ENCODE measurements at places on chromosomes 13 and 19. TPM values are rescaled to one million over a fixed set of nuclear protein-coding genes. Genes with fewer than 3 reads are reported as not detected.

DNA sequence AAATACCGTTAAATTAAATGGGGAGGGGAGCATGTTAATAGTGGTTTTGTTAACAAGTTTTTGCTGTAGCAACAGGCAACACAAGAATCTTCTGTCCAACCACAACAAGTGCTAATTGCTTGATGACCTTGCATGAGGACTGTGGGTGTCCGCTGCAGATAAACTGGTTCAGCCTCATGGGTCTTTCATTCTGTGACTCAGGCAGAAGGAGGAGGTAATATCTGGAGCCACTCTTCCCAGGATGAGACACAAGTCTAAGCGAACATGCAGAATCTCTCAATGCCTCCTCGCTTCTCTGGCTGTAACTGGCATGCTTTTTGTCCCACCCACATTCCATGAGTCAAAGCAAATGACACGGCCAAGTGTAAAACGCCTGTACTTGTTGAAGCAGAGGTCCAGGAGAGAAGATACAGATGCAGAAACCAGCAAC lies 56.6 kb upstream of the MYO16 start:
- DNase-seq, result no peak

Gene SPACA4
- not detected for total RNA-seq

Gene OR7C1
- not detected for total RNA-seq

DNA sequence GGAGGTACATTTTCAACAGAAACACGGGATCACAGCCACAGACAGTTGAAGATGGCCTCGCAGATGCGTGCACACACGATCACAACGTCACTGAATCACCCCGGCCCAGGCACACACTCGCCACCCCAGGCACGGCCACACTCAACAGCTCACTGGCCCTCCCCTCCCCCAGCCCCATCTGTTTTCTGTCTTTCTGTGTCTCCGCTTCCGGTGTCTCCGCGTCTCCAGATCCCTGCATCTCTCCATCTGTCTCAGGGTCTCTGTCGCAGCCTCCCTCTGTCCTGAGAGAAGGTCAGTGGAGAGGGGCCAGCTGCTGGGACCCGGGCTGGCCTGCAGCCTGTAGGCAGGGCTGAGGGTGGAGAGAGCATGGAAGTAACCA lies 3.8 kb upstream of the ATP1A3 start:
- DNase-seq, result no peak

GRCh38 chr19:1133471-1133929 lies 29.7 kb downstream of the GPX4 start:
- DNase-seq, result no peak

DNA sequence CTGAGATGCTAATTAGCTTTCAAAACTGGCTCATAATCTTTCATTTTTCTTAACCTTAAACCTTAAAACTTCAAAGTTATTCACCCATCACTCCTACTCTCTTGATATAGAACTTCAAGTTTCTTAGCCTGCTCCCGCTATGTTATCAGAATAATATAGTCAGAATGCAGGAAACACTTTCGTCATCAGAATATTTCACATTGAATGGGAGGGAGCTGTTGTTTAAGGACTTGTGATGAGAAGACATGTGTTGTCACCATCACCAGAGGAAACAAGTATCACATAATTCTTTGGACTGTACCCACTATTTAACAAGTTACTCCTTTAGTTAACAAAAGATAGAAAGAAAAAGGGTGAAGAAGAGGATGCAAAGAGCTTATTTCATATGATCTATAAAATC lies 65.0 kb upstream of the FNDC3A start:
- DNase-seq, result no peak

- no peak for DNase-seq
Measured at GRCh38 chr13:46676378-46676725, 120.6 kb downstream of the ESD start.

DNA sequence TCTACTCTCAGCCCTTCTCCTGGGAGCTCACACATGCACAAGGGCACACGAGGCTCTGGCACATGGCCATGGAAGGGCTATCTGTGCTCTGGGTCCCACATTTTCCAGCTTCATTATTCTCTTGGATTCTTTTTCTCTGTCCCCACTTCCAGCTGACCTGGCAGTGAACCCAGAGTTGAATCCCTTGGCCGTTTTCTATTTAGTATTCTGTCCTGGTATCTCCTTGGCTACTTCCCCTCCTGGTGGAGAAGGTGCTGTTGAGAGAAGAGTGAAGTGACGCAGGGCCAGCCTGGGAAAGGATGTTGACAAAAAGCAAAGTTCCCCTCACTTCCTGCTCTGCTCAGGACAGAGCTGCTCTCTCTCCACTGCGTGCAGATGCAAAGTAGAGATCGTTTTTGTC lies 303.1 kb downstream of the IRS2 start:
- no peak for DNase-seq

DNA sequence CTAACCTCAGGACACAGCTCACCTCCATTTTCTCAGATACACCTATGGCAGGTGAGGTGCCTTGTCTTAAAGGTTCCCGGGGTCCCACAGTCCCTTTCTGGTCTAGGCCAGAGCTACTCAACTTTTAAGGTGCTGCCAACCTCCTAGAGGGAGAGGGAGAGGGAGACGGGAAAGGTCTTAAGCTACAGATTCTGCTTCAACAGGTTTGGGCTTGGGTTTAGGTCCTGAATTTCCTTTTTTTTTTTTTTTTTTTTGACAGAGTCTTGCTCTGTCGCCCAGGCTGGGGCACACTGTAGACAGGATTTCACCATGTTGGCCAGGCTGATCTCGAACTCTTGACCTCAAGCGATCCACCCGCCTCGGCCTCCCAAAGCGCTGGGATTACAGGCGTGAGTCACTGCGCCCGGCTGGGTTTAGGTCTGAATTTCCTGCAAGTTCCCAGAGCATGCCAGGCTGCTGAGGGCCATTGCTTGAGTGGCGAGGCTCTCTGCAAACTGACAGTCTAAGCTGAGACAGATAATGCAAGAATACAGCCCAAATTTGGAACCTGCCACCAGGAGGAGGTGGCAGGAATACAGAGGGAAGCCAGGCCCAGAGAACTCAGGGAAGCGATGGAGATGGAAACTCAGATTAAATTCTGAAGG lies 7.8 kb upstream of the SYCN start:
- DNase-seq, result no peak

GRCh38 chr13:20394506-20394905 lies 131.2 kb downstream of the CRYL1 start:
- DNase-seq, result no peak

Gene PROZ
- total RNA-seq, result not detected

DNA sequence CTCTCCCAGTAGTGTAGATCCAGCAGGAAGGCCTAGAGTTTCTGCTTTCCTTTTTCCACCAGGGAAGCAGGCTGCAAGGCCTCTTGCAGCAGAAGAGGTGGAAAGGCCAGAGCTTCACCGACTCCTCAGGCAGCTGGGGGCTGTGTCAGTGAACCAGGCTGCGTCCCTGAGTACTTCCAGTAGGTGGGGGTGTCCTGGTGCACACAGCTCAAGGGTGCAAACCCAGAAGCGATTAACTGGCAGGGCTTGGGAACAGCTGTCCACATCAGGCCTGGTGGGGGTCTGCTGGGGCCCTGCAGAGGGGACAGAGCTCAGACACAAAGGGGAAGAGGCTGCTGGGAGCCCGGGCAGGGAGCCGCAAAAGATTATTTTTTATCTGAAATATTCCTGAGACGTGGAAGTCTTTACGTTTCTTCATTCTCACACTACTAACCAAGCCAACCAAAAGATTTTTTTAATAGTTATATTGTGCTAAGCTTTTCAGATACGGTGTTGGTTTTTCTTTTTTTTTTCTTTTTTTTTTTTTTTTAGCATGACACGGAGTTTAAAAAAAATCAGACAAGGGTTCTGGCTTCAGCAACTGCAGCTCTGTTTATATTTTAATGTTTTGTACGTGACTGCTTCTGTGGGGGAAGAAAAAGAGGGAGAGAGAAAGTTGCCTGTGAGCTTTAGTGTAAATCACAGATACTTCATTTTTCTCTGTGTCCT lies 11.0 kb downstream of the TSHZ3 start:
- no peak for DNase-seq

DNA sequence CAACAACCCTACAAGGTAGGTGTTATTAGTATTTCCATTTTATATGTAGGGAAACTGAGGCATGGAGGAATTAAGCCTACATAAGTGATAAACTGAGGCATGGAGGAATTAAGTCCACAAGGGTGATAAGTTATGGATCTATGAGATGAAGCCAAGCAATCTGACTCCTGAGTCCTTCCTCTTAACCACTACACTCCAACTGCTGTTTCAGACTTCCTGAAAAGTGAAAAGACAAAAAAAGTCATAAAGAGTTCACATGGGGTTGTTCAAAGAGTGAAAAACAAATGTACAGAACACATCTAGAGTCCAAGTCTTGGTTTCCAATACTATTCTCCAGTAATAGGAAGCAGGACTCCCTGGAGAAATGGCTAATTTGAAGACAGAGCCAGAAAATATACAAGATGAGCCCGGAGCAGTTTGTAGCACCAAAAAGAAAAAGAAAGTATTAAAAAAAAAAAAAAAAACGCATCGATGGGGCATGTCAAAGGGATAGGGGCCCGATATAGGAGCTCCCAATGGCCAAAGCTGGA lies 12.1 kb downstream of the CRYL1 start:
- DNase-seq, result no peak

Gene BICRA
- 5.9 TPM for total RNA-seq

DNA sequence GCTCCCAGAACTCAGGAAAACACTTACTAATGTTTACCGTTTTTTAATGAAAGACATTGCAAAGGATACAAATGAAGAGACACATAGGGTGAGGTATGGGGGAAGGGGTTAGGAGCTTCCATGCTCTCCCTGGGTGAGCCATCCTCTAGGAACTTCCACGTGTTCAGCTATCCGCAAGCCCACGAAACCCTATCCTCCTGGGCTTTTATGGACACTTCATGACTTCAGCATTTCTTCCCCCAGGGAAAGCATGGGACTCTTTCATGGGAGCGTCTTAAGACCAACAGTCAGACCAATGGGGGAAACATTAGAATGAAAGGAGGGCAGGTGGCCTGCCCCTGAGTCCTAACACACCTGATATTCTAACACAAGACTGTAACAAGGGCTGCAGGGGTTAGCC lies 6.6 kb upstream of the ESD start:
- DNase-seq, result no peak

Gene CEACAM18
- not detected for total RNA-seq

DNA sequence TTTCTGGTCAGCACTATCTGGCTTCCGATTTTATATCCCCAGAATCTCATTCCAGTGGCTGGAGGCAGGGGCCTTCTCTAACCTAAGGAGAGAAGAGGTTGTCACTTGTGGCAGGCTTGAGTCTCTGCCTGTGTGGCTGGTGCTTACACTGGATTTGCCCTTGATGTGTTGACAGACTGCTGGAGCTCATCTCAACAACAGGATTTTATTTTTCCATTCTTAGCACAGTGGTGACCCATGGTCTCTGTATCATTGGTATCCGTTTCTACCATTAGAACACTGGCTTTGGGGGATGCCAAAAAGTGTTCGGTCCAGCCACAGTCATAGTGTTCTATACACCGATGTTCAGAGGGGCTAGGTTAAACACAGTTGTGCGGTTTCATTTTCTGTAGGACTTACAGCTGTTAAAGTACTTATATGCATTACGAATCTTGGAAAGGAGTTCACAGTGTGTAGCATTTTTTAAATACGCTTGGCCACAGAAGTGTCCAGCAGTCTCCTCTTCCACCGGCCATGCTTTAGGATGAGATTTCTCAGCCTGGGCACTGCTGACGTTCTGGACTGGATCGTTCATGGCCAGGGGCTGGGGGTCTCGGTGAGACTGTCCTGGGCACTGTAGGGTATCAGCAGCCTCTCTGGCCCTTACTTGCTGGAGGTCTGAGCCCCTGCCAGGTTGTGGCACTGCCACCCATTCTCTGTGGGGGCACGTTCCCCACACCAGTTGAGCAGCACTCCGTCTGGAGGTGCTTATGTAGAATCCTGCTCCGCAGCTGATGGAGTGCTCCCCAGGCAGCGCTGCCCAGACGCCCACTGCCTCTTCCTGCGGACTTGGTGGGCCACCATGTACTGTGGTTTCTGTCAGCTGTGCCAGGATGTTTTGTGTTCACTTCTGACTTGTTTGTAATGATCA lies 41.4 kb upstream of the TEX29 start:
- DNase-seq, result no peak

Gene ONECUT3
- total RNA-seq, result not detected

- DNase-seq, result no peak
Measured at GRCh38 chr13:40187841-40188591, 478.4 kb downstream of the FOXO1 start.

Gene TMEM91
- 6.6 TPM for total RNA-seq

Data from urinary bladder (tissue), 4 donors.